Activated naive CD8-positive, alpha-beta T cell treated with anti-CD3 and anti-CD28 coated beads, Interleukin-2, amount 10 ng/mL, durations not matched to agents 7 days and 5 days (primary cell): ENCODE measurements at places on chromosomes 6 and 20.

- DNase-seq, result no peak
Observed at GRCh38 chr20:39518654-39519053, 556.5 kb downstream of the DHX35 start.

GRCh38 chr6:1424306-1424927 lies 35.0 kb downstream of the FOXF2 start:
- DNase-seq, result no peak

- no peak for DNase-seq
Observed at GRCh38 chr6:125784365-125784764, 6.4 kb upstream of the NCOA7 start.

DNA sequence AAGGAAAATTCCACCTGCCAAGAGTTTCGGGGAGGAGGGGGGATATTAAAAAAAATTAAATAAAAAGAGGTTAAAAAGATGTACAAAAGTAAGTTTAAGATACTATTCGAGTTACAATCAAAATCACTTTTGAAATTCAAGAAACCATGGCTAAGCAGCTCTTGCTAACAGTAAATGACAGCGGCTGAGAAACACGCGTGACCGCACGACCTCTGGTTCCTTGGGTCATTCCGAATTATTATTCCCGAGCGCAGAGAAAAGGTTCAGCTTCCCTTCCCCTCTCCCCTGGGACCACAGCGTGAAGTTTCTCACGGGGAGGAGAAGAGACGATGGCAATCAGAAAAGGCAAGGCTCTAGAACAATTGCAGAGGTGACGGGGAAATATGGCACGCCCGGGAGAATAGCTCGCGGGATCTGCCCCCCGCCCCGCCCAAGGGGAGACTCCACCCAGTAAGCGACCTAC lies 496 bp downstream of the TMEM242 start:
- DNase-seq, result no peak

DNA sequence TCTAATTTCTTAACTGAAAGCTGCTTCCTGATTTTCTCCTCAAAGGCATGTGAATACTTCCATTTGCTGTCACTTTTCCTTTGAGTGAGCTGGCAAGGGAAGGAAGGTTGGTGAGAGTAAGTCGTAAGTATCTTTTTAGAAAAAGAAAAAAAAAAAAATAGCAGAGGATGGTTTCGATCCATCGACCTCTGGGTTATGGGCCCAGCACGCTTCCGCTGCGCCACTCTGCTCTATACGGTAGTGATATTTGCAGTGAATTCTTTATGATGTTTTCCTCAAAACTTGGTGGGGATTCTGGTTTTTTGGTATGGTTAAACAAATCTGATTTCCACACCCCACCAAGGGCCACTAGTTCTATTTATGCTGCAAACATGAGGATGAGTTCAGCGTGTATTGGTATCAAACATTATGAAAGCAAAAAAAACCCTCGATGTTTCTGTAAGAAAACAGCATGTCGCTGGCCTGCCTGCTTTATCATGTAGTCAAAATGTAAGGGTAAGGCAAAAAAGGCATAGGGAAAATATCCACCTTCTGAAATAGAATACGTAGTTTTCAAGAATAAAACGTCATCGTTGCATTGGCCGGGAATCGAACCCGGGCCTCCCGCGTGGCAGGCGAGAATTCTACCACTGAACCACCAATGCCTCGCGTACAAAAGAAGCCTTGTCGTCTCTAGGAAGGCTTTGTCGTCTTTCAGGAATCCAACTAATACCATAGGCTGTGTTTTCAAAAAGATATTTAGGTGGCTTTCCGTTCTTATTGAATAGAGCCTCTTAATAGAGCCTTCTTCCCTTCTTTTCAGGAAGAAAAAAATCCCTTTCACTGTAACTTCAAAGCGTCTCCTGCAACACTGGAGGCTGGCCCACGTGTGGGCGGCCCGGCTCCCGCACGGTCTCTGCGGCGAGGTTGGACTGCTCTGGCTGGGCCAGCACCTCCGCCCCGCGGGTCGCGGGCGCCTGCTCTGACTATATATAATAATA lies 9.6 kb downstream of the OR2B2 start:
- DNase-seq, result peak; percentile 82

DNA sequence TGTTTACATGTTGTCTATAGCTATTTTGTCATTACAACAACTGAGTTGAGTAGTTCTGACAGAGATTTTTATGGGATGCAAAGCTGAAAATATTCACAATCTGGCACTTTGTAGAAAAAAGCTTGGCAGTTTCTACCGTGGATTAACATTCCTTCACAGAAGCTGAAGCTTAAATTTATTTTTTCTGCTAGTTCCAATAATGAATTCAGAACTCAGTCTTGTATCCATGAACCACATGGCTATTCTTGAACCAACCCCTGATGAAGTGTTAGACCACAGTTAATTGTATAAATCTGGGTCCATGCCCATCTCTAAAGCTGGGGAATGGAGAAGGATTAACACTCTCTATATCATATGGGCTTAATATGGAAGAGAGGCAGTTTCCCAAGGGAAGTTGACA lies 743.8 kb upstream of the FLRT3 start:
- DNase-seq, result no peak

- no peak for DNase-seq
Observed at GRCh38 chr20:63327231-63327745, 33.9 kb downstream of the CHRNA4 start.

GRCh38 chr6:9315966-9316650 lies 880.8 kb upstream of the SLC35B3 start:
- no peak for DNase-seq

DNA sequence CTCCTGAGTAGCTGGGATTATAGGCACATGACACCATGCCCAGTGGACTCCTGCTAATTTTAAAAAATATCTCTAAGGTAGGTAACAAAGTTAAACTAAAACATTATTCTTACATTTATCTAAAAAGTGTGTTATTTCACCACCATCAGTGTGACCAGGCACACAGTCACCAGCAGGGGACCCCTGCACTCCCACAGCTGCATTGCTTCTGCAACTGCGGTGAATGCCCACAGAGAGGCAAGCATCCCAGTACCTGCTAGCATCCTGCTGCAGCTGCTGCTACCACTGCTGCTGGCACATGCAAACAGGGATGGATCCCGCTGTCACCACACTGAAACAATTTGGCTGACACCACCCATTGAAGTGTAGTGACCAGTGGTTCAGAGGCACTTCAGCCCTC lies 21.9 kb upstream of the EPB41L2 start:
- DNase-seq, result no peak

DNA sequence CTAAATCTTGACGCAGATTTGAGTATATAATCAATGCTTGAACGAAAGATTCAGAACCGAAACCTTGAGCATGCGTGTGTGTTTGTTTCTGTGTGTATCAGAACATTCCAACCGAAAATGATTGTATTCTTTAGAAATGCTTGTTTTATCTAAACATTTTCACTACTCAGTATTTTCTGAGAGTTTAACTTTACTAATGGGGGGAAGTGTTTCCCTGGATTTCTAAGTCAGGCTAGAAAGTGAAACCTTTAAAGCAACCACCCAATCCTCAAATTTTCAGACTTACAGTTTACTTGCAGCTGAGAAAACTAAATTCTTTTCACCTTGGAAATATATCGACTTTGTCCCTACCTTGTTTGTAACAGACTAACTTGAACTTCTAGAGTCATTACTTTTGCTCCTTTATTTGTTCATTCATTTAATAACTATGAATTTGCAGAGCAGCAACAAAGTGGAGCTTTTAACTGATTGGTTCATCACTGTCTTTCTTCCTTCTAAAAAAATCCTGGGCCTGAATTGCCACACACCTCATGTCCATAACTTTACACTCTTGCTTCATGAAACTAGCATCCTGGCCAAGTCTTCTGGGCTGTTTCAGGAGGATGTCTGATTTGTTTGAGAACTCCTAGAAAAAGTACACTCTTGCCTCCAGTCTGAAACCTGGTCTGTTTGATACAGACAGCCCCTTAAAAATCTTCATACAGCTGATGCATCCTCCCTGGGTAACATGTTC lies 77.8 kb upstream of the XRN2 start:
- no peak for DNase-seq

DNA sequence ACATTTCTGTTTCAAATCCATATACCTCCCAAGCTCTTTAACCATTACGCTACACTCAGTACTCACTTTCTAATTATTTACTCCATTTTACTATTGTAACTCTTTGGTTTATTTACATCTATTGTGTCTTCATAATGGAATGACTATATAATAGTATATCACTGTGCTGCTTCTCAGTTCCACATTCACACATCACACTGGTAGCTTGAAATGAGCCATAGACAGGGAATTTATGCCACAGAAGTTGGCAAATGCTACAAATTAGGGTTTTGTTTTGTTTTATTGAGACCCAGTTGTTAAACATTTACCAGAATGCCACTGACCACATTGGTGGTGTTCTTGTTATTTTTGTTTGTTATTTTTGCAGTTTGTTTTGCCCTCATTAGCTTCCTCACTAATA lies 213.9 kb downstream of the KCNQ5 start:
- no peak for DNase-seq

DNA sequence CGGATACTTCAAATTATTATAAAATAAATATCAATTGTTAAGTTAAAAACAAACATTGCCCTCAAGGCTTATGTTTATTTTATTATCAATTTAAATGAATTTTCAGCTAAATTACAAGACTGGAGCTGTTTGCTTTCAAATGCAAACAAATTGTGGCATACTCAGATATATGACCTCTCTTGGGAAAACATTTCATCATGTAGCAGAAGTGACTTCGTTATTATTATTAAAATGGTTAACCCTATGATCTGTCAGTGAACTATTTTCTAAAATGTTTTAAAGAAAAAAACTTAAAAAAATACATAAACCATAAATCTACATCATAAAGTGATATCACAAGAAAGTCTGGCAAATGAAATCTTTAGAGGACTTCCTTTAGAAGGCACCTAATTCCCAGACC lies 72.5 kb downstream of the MAN1A1 start:
- DNase-seq, result no peak

GRCh38 chr20:39081255-39081654 lies 119.1 kb downstream of the DHX35 start:
- peak; percentile 78 for DNase-seq

GRCh38 chr6:151436802-151437201 lies 15.1 kb downstream of the RMND1 start:
- no peak for DNase-seq

GRCh38 chr6:31055441-31055840 lies 45.2 kb downstream of the MUC22 start:
- no peak for DNase-seq

GRCh38 chr6:149046822-149047246 lies 270.7 kb upstream of the TAB2 start:
- DNase-seq, result no peak

- no peak for DNase-seq
Observed at GRCh38 chr20:8913456-8913855, 155.4 kb upstream of the PLCB4 start.

- peak; percentile 74 for DNase-seq
Observed at GRCh38 chr6:45422503-45423110, 44.9 kb upstream of the SUPT3H start.

GRCh38 chr6:19851241-19852089 lies 14.3 kb downstream of the ID4 start:
- no peak for DNase-seq

GRCh38 chr20:55977690-55978459 lies 27.4 kb downstream of the CBLN4 start:
- DNase-seq, result no peak

- DNase-seq, result no peak
Observed at GRCh38 chr6:22036275-22036674, 260.6 kb downstream of the PRL start.

DNA sequence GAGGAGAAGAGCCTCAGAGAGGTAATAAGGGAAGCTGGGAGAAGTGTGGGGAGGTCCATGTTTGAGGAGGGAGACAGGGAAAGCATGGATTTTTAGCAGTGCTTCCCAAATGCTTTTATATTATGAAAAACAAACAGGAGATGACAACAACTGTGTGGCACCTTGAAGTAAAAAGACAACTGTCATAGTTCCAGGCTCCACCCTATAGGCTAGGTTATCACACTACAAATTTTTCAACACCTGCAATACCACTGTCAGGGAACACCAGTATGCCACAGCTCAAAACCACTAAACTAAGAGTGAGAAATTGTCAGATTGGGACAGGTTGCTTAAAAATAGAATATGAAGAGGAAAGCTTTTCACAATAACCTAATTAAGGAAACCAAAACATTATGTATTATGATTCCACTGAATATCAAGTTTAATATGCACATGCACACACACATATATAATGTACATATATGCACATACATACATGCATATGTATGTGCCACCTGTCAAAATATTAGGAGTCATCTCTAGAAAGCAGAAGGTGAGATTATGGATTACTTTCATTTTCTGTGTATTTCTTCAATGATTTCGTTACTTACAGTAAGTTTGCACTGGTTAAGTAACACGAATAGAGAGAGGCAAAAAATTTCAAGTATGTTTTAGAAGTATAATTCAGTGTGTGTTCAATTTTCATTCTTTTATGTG lies 261.2 kb downstream of the PTPRK start:
- no peak for DNase-seq

GRCh38 chr20:6689339-6689973 lies 78.0 kb upstream of the BMP2 start:
- DNase-seq, result no peak

- no peak for DNase-seq
Observed at GRCh38 chr6:121660277-121660676, 224.8 kb downstream of the GJA1 start.

- peak; percentile 38 for DNase-seq
Observed at GRCh38 chr6:52227495-52227894, 16.8 kb downstream of the IL17F start.

GRCh38 chr20:17726902-17727301 lies 27.1 kb downstream of the BANF2 start:
- DNase-seq, result no peak

DNA sequence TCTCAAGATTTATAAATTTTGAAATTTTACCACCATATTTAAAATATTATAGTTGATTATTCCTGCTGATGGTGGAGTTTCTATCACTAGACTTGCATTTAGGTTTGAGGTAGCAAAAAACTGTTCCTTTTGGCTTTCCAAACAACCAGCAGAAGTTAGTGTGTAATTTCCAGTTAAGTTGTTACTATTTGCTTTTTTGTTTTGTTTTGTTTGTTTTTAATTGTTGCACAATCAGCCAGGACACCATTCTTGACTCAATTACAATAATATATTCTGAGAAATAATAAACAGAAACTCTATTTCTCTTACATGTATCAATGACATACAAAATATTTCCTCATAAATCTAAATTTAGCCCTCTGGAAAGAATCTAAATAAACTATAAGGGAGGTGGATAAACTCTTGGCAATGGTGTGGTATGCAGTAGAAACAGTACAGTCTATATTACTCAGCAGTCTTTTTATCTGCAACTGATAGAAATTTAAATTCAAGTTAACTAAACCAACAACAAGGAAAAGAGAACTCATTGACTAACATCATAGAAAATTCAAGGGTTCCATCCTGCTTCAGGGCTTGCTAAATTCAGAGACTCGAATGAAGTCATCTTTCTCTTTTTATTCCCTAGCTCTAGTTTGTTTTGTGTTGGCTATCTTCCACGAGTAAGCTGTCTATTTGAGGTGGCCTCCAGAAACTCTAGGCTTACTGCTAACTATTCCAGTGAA lies 19.4 kb upstream of the COL19A1 start:
- no peak for DNase-seq

DNA sequence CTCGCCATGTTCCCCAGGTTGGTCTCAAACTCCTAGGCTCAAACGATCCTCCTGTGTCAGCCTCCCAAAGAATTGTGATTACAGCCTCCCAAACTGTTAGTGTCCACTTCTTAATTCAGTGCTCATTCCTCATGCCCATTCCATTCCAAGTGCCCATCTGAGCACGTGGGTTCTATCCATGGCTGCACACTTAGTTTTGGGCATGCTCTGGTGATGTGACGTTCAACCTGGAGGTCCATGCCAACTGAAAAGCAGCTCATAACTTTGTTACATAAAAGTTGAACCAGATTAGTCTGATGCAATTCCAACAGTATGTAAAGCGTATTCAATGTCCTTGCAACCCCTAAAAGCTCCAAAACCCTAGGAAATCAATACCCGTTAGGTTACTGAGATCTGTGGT lies 11.5 kb downstream of the SNX9 start:
- DNase-seq, result no peak
